ENCODE measurements at places on chromosomes 7 and 10. TPM values are rescaled to one million over a fixed set of nuclear protein-coding genes. Genes with fewer than 3 reads are reported as not detected.

The SPDYE2B gene
- not detected for total RNA-seq

- no peak for DNase-seq
Measured at GRCh38 chr10:48522011-48522765, 82.7 kb downstream of the ARHGAP22 start.

GRCh38 chr10:60778971-60779796, 906 bp downstream of the CDK1 start:
- no peak for DNase-seq

DNA sequence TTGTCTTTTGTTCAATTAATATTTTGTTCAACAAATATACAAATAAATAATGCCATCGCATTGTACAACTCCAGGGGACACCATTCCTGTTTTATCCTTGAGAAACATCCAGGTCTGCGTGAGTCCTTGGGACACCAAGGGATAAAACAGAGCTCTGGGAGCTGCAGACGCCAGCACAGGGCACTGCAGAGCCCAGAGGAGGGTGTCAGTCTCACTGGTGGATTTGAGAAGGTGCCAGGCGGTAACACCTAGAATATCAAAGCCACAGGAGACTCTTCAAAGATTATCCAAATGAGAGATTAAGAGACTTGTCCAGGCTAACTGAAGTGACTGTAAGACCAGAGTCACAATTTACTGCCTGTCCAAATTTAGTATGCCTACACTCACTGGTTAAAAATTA, 55.3 kb downstream of the TEX36 start:
- no peak for DNase-seq

DNA sequence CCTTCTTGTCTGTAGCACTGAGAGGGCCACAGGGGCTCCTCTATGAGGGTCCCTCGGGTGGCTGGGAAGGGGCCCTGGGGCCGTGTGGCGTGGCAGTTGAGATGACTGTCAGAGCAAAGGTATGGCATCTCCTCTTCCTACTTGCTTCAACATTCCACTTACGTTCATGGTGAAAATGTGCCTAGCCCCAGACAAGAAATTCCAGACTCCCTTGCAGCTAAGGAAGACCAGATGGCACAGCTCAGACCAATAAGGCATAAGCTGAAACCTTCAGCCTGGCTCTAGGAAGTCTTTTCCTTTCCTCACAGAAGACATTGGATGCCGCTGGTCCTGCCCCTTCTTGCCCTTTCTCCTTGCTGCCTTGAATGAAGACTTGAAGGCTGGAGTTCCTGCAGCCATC, 57.4 kb downstream of the ZNF503 start:
- DNase-seq = no peak

GRCh38 chr10:28470873-28471651, 61.9 kb upstream of the WAC start:
- no peak for DNase-seq

DNA sequence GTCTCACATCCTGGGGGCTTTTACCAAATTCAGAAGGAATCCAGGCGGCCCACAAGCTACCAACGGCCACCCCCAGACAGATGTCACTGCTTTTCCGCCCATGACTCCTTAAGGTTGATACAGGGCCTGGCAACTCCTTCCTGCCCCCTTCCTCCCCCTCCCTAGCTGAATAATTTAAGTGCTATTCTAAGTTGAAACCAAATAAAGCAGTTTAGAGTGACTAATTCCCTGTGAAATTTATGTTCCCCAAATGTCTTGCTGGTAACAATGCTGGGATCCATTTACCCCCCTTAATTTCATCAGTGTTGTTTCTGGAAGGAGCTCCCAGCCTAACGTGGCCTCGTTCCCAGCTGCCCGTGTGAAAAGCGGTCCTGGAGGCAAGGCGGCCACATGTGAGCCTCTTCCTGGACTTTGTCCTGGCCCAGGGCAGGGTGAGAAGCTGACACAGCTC, 109.6 kb downstream of the TMEM130 start:
- no peak for DNase-seq

DNA sequence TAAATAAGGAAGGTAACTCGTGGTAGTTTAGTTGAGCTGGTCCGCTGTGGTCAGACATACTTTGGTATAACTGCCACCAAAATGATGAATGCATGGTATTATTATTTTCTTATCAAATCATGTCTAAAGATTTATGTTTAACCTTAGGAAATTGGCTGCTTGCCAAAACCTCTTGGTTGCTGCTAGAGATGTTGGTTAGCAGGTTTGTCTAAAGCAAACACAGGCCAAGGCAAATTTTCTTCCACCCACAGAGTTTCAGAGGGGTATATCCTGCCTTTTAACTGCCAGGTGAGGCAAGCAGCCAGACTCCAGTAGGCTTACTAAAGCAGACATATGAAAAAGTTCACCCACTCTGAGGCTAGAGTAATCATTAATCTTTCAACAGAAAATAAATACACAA, 101.4 kb downstream of the SEMA3E start:
- peak; percentile 6 for DNase-seq

DNA sequence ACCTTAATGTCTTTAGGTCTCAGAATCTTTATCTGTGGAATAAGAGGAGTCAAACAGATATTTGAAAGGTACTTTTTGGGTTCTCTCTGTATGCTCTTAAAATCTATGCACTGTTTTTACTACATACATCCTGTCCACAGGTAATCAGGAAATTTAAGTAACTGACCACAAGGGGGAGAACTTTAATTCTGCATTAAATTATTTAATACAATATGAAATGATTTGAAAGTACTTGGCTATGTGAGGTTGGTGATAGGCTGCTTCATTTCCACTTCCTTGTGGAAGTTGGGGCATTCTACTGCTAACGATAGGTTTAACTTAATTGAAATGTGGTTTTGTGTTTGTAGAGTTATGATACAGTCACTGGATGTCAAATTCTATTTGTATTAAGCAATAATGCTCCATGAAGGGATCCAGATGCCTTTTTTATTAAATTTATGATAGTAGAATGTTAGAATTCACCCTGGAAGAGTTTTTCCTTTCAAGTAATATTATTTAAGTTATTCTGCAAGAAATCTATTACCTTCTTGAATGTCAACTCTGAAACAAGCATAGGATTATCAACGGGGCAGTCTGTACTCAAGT, 6.0 kb downstream of the TEX47 start:
- DNase-seq = peak; percentile 23

DNA sequence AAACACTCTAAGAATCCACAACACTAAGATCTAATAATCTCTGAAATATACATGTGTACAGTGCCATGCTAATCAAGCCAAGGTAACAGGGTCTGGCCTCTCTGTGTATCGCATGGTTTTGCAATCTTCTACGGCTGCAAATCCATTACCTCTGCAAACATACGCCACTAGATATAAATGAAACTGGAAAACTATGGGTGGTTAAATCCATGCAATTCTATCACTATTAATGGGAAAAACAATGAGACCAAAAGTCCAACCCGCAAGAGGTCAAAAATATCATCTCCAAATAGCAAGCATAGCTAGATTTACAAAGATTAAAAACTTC, 23.0 kb downstream of the SGCE start:
- DNase-seq = no peak

- no peak for DNase-seq
Measured at GRCh38 chr7:82209179-82209747, 234.3 kb downstream of the CACNA2D1 start.

- DNase-seq = no peak
Measured at GRCh38 chr10:21724020-21724589, 190.1 kb downstream of the MLLT10 start.

DNA sequence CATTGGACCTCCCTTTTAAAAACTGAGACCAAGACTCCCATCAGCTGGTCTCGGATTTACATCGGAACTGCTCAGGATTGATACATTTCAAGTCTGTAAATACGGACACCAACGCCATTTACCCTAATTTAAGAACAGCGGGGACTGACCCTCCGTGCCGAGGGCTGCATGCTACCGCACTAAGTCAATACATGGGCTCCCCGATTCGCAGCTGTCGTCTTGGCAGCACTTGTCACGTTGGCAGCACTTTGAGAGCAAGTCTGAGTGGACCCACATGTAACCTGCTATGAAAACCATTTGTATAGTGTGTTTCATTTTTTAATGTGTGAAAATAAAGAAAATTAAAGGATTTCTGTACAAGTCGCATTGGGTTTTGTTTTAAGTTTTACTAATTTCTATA, 83.4 kb downstream of the EZH2 start:
- DNase-seq = no peak

The FLNC gene
- total RNA-seq = 42.8 TPM

GRCh38 chr10:71297343-71297742, 21.7 kb upstream of the SLC29A3 start:
- no peak for DNase-seq

DNA sequence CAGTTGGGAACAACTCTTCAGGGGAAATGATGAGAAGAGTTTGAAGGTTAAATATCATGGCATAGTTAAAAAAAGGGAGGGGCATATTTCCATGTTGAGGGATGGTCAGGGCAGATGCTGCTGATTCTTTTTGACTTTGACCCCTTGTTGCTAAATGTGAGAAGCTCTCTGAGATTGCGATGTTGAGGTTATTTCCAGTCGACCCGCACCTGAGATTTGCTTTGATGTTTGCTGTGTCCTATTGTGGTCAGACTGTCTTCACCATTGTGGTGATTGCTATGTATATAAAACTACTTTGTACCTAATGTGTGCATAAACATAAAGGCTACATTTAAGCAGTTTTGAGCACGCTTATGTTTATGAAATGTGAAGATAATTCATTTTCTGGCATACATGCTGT, 90.9 kb downstream of the BBS9 start:
- DNase-seq = no peak

DNA sequence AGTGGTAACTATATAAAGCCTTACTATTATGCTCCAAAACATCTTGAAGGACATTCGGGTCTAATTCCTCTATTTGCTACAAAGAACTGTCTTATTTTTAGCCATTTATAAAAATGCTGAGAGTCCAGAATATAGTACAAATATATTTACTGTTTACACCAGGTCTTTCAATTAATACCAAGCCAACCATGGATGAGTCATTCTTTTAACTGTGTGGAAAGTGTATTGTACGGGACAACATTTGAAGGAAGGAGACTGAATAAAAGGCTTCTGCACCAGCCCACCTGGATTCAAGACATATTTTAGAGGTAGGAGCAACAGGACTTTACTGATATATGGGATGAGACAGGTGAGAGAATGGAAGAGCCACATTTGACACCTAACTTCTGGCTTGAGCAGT, 35.4 kb downstream of the MASTL start:
- DNase-seq = no peak

The PLXDC2 gene
- total RNA-seq = 0.20 TPM

The TMEM140 gene
- total RNA-seq = not detected

- no peak for DNase-seq
Measured at GRCh38 chr7:52794621-52795020, 240.8 kb upstream of the POM121L12 start.

The KLLN gene
- 1.4 TPM for total RNA-seq

The WIPF3 gene
- 8.6 TPM for total RNA-seq

DNA sequence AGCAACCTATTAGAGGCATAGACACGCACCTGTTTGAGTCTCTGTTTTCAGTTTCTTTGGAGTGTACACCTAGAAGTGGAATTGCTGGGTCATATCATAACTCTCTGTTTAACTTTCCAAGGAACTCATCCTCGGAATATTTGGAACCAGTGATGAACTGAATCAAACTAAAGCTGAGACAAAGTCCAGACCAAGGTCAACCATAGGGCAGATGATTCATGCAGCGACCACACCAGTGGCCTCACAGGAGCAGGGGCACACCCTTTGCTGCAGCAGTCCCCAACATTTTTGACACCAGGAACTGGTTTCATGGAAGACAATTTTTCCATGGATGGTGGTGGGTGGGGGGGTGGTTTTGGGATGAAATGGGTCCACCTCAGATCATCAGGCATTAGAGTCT, 4.9 kb upstream of the OPTN start:
- DNase-seq = no peak

The TBRG4 gene
- 136 TPM for total RNA-seq

DNA sequence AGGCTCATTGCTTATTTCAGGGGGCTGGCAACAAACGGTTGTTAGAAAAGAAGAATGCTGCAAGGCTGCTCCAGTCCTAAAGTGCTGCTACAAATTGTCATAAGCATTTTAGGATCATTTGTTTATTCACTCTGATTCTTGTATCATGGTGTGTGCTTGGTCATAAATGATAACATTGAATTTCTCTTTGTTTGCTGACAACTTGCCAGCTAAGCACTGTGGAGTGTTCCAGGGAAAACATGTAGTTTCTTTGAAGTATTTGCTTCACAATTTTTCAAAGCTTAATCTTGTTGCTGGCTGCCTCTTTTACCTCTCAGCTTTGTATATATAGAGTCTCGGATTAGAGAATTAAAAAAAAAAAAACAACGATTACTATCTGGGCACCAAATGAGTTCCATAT, 263.0 kb downstream of the PHF14 start:
- no peak for DNase-seq

DNA sequence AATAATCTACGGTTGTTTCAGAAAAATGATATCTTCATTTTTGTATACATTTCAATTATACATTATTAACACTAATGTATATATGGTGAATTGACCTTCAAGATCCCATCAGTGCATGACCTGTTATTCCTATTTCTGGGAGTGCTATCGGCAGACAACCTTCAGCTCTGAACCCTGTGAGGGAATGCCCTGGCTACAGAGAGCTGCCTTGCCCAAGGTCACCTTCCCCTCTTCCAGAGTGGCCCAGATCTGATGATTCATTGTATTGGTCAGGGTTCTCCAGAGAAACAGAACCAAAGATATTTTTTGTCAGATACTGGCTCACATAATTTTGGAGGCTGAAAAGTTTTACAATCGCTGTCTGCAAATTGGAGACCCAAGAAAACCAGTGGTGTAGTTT, 235.5 kb downstream of the ZNF92 start:
- no peak for DNase-seq

GRCh38 chr7:142030294-142030693, 34.6 kb downstream of the MGAM start:
- DNase-seq = no peak

- DNase-seq = no peak
Measured at GRCh38 chr7:29825775-29826529, 19.6 kb downstream of the WIPF3 start.

DNA sequence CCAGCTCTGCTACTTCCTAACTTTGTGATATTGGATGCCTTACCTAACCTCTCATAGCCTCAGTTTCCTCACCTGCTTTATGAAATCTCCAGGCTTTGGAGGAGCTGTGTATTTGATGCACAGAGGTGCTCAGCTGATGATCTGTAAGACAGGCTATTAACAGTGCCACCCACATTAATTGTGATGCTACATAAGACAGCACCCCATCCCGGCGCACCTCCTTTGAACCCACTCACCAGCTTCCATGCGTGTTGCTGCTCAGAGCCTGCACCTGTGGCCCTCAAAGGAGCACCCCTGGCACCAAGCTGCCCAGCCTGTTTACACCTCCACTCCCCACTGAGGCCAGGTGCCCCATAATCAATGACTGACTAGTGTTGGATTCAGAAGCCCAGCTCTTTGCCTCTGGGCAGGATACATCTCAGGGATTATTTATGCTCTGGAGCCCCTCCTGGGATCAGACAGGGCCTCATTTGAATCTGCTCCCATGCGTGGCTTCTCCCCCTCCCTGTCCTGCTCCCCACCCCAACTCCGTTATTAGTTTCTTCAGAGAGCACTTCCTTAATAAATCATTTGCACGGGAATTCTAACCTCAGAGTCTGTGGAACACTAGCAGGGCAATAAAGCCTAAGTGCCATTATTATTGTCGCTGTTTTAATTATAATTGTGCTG, 87.7 kb downstream of the GFRA1 start:
- no peak for DNase-seq

The INMT gene
- total RNA-seq = 0.32 TPM

- DNase-seq = peak; percentile 54
Measured at GRCh38 chr10:88728107-88728763, 22.2 kb downstream of the LIPK start.

All from HCT116 (cell line).